Smooth muscle cell of the coronary artery (primary cell): ENCODE measurements at places on chromosomes 12 and 14. TPM values are rescaled to one million over a fixed set of nuclear protein-coding genes. Genes with fewer than 3 reads are reported as not detected.

The HOXC12 gene
- total RNA-seq, result not detected in 2 replicates

The CLEC4A gene
- total RNA-seq, result 0.23 TPM in 1 of 2 replicates, not detected in the other

The CDCA3 gene
- 0.59 and 4.4 TPM in 2 replicates for total RNA-seq

The NPFF gene
- not detected in 2 replicates for total RNA-seq

The TOMM20L gene
- total RNA-seq, result not detected in 2 replicates
